Central memory CD8-positive, alpha-beta T cell (primary cell): ENCODE measurements at places on chromosomes 7 and 10.

GRCh38 chr10:1264001-1264400 lies 207.8 kb downstream of the WDR37 start:
- no peak for DNase-seq

DNA sequence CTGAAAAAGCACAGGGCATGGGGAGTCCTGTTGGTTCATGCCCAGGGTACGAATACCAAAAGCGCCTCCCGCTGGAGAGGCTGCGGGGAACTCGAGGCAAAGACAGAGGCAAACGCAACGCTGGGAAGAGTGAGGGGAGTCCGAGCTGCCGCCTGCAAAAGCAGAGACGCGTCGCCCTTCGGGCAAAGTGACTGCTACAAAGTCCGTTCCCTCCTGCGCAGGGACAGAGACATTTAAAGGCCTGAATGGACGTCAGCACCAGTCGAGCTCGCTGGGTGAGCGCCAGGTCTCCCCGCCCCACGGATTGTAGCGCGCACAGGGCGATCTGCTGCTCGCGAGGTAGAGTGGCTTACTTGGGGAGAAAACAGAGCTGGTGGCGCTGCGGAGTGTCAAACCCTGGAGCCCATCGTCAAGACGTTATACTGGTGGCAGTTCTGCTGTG lies 732.8 kb downstream of the ZWINT start:
- no peak for DNase-seq

- DNase-seq, result no peak
Observed at GRCh38 chr7:157461573-157462418, 125.0 kb downstream of the DNAJB6 start.

GRCh38 chr7:5580714-5581395 lies 157.2 kb upstream of the TNRC18 start:
- DNase-seq, result no peak

DNA sequence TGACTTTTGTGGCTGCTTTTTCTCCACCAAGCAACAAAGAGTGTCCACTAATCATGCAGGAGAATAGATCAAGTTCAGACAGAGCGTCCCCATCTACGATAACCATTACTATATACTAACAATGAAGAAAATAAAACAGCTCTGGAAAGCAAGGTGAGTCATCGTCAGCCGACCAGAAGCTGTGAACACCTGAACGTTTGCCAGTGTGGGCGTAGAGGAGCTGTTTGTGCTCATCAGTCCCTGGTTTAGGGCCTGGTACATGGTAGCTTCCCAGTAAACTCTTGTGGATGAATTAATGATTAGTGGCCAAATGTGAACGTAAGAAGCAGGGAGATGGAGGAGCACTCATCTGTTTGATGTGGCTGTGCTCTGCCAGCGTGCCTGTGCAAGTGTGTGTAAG lies 180.7 kb downstream of the EVX1 start:
- no peak for DNase-seq

DNA sequence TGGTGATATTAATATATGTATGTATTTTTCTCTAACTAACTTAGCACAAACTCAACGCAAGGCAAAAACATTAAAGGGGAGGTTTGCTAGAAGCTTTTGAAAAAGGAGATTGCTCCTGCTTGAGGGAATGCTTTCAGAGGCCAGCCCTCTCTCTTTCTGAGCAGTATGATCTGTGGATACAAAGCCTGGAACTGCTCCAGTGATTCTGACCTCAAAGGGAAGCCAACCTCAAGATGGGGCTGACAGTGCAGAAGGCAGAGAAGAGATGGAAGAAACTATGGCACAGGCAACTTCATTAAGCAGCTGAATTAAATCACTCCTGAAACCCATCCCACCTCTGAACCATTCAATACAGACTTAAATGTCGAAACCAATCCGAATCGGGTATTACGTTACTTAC lies 102.4 kb downstream of the USP6NL start:
- no peak for DNase-seq
